NCI-H1105 treated with DMSO at 0.1 percent for 48 hours (cell line): ENCODE measurements at places on chromosomes 12 and 14.

GRCh38 chr12:120199595-120200306 lies 1.2 kb downstream of the RPLP0 start:
- no peak for DNase-seq

- peak; percentile 8 for DNase-seq
These were observed 72.3 kb downstream of the ANO2 start for GRCh38 chr12:5872745-5873144.

DNA sequence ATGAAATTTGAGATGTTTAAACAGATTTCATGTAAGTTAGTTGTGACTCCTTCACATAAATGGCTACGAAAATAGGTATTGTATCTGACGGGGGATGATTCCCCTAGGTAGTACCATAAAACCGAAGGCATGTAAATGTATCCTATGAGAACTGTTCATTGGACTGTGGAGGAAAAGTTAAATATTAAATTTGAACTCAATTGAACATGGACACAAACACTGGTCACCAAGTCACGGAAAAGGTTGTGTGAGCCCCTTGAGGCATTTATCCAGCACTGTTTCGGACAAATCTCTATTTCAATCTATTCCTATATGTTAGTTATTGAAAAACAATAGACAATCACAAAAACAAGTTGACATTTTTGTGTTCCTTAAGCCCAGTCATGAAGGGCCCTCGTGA lies 1014.3 kb upstream of the NOVA1 start:
- no peak for DNase-seq

DNA sequence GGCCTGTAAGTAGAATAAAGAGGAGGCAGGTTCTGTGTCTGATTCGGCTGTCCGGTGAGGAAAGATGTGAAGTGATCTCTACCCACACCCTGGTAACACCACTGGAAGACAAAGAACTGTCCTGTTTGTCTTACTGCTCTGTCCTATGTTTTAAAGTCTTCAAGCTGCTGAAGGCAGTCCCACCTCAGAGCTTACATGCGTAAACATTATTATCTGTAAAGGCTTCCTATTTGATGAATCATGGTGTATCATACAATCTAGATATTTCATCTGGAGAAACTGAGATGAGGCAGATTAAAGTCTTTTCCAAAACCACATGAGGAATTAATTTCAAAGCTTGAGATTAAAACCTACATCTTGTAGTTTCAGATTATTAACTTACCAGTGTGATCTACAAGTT lies 427.6 kb downstream of the ZFP36L1 start:
- DNase-seq = no peak

GRCh38 chr14:30142216-30142615 lies 214.6 kb upstream of the PRKD1 start:
- DNase-seq = no peak

- DNase-seq = no peak
These were observed 3.7 kb upstream of the HOXC12 start for GRCh38 chr12:53950789-53951576.

DNA sequence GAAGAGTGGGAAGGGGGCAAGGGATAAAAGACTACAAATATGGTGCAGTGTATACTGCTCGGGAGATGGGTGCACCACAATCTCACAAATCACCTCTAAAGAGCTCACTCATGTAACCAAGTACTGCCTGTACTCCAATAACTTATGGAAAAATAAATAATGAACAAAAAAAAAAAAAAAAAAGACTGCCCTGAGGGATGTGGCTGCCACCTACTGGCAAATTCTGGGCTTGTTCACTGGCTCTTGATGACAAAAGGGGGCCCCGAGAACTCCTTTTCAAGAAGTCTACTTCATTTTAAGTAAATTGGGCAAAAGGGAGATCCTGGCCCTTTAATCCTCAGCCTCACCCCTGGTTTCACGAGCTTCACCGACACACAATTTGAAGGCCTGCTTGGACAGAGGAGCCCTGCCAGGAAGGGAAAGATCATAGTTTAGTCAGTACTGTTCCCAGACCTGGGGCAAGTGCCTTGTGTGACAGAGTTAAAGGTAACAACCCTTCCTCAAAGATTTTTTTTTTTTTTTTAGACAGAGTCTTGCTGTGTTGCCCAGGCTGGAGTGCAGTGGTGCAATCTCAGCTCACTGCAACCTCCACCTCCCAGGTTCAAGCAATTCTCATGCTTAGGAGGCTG lies 26.1 kb upstream of the STAC3 start:
- no peak for DNase-seq

DNA sequence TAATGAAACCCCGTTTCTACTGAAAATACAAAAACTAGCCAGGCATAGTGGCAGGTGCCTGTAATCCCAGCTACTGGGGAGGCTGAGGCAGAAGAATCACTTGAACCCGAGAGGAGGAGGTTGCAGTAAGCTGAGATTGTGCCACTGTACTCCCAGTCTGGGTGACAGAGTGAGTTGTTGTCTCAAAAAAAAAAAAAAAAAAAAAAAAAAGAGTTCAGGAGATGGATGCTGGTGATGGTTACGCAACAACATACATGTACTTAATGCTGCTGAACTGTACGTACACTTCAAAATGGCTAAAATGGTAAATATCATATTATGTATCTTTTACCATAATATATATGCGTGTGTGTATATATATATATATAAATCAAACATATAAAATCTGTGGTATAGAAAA lies 29.0 kb downstream of the ACTN1 start:
- DNase-seq = no peak

DNA sequence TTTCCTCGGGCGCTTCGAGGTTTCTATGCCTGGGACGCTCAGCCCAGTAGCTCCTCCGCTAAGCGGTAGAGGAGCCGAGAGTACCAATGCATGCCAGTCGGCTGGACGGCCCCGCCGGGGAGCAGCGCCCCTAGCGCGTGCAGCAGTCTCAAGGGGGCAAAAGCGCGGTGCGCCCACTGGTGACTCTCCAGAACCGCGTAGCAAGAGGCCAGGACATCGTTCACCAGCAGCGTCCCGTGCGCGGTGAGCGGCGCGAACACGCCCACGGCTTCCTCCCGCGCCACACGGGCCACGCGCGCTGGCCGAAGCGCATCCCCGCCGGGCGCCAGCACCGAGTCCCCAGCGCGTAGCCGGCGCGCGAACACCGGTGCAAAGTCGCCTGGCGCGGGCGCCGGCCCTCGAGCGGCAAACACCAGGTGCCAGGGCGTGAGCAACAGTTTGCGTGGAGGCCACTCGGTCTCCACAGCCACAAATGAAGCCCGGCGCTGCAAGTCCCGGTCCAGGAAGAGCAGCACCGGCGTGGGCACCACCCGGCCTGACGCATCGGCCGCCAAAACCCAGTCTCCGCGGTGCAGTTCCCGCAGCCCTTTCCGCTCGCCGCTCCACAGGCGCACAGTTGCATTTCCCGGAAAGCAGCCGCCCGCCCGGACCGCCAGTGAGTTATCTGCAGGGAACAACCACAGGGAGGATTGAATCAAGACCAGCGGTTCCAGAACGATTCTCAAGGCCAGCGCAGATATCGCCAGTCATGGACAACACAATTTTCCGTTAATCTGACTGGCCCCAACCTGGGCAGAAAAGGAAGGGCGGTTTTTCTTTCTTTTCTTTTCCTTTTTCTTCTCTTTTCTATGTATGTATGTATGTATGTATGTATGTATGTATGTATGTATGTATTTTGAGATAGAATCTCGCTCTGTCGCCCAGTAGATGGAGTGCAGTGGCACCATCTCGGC lies 4.5 kb downstream of the DHH start:
- no peak for DNase-seq

DNA sequence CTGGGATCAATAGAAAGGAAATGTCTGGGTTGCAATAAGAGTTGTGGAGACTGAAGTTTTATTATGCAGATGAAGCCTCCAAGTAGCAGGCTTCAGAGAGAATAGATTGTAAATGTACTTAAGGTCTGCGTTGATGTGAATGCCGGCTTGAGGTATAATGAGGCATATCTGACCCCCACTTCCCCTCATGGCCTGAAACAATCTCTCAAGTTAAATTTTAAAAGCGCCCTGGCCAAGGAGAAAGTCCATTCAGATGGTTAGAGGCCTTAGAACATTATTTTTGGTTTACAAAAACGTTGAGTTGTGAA lies 28.3 kb upstream of the HIGD1C start:
- peak; percentile 22 for DNase-seq

DNA sequence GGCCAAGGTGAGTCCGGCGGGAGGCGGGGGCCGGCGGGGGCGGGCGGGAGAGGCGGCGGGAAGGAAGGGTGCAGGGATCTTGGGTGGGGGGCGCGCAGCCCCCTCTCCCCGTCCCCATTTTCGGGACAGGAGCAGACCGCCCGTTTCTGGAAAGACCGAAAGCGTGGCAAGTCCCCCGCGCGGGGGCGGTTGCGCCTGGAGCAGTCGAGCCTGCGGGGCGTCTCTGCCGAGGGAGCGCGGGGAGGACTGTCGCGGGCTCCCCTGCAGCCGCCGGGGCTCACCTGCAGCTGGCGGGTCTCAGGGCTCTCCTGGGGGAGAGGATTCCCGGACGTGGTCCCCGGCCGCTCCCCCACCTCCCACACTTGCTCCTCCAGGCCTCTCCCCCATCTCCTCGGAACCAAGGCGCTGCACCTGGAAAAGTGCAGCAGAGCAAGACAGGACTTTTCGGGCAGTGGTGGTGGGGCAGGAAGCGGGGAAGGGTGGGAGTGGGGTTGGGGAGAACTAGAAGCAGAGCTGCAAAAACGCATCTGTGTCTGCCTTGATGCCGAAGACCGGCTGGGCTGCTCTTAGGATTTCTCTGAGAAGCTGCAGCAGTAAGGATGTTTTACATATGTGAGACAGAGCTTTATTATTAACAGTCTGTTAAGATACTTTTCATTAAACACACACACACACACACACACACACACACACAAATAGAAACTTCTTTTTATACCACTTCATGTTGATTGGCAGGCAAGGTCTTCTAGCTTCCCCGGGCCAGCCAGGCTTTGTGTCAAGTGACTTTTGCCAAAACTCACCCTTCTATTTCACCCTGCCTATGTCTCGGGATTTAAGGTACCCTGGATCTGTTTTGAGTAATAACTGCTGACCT lies 677 bp downstream of the C12orf75 start:
- DNase-seq = peak; percentile 32

GRCh38 chr12:10016881-10017280 lies 6.5 kb downstream of the CLEC12B start:
- no peak for DNase-seq

DNA sequence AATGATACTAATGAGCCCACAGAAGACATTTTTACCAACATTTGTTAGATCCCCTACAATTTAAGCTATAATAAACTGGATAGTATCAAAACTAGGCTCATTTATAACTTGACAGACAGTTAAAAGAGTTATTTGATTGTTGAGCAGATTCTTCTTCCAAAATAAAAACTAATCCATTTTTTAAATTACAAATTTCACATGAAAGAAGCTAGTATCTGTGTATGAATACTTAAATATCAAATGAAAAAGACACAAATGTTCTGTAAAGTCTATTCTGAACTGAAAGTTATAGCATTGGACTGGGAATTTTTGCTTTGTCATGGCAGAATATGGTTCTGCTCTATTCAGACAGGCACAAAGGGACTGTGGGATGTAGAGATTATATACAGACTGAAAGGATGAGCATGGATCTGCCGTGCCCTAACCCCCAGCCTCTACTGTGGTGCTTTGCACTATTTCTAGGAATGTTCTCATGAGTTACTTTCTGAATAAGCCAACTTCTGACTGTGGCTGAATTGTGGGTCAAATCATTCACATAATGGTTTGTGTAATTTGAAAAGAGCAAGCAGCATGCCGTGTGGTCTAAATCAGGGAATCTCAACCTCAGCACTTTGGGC lies 352.7 kb downstream of the KCNH5 start:
- no peak for DNase-seq

DNA sequence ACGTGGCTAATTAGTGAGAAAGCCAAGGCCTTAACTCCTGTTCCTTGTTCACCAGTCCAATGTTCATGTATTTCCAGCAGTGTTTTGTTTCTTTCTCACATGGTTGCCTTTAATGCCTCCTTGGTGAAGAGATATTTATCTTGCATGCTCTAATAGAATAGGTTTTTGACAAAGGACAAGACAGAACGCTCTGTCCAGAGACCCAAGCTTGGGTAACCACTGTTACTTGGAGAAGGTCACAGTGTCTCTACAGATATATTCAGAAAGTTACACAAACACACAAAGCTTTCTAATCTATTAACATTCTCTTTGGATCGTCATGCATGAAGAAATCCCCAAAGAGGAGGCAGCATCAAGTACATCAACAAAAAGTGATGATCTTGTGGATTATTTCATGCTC lies 33.1 kb downstream of the RERG start:
- DNase-seq = no peak

GRCh38 chr12:131862084-131862441 lies 32.4 kb upstream of the ULK1 start:
- DNase-seq = no peak

- DNase-seq = no peak
These were observed 276.6 kb upstream of the NAV3 start for GRCh38 chr12:77553976-77554619.

DNA sequence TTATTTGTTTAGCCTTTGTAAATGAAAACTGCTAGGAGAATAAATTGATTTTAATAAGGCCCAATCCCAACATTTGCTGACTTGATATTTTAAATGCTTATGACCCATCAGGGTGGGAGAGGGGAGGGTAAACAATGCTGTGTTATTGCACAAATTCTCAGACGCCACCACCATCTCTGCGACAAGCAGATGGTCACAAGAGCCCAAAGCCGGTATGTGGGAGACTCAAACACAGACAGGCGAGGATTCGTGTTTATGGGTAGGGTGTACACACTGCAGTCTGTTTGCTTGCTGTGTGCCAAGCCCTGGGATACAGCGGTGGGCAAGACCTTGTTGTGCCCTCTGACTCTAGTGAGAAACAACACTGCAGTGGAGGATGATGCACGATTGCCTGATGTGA lies 39.2 kb upstream of the PWP1 start:
- no peak for DNase-seq

DNA sequence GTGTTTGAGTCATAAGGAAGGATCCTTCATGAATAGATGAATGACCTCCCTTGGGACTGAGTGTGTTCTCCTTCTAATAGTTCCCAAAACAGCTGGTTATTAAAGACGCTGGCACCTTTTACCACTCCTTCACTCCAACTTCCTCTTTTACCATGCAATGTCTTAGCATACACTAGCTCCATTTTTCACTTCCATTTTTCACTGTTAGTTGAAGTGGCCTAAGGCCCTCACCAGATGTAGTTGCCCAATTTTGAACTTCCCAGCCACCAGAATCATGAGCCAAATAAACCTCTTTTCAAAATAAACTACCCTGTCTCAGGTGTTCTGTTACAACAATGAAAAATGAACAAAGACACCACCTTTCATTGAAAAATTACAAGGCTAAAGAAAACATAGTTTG lies 64.7 kb downstream of the GPR65 start:
- DNase-seq = no peak

- no peak for DNase-seq
These were observed 75.5 kb downstream of the AVPR1A start for GRCh38 chr12:63075376-63076060.

DNA sequence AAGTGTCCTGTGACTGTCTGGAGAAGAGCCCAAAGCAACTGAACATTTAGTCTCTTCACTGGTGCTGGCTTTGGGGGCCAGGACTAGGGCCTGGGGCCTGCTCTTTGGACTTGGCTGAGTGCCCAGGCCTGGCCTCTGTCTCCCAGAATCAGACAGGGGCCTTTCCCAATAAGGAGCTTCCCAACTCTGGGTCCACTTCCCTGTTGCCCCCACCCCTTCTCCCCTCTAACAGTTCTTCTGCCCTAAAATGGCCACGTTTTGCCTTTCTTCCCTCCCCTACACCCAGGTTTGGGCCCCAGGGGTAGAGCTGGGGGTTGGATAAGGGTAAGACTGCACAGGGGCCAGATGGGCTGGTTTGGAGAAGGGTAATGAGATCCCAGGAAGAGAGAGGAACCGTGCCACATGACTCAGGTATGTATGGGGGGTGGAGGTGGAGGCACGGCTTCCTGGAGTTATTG lies 10.0 kb upstream of the ITGA5 start:
- DNase-seq = no peak
